ENCODE measurements at places on chromosomes 1 and 21.

DNA sequence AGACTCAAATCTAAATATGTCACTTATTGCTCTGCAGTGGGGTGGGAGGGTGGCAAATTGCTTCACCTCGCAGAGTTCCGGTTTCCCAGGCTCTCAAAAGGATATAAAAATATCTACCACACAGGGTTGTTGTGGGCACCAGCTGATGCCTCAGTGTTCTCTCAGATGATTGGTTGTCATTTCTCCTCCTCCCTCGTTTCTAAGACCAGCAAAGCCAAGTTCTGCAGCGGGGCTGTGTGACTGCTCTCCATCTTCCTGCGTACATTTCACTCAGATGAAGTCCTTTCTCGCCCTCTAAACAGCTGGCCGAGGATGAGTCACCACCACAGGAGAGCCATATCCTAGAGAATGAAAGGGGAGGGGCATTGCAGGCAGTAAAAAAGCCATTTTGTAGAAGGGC, 35.0 kb upstream of the VWA5B1 start:
- no peak for DNase-seq

GRCh38 chr21:36127250-36127904, 7.5 kb upstream of the CBR3 start:
- no peak for DNase-seq

GRCh38 chr1:27138368-27138767, 16.6 kb downstream of the SLC9A1 start:
- DNase-seq = no peak

GRCh38 chr1:2145946-2146835, 48.4 kb downstream of the FAAP20 start:
- no peak for DNase-seq

- no peak for DNase-seq
Observed at GRCh38 chr1:228989176-228989575, 253.9 kb downstream of the RHOU start.

- no peak for DNase-seq
Observed at GRCh38 chr1:4004635-4005430, 104.8 kb upstream of the C1orf174 start.

- DNase-seq = no peak
Observed at GRCh38 chr1:43002766-43003165, 44.1 kb upstream of the SLC2A1 start.

GRCh38 chr1:14592004-14592631, 6.4 kb upstream of the KAZN start:
- DNase-seq = no peak

DNA sequence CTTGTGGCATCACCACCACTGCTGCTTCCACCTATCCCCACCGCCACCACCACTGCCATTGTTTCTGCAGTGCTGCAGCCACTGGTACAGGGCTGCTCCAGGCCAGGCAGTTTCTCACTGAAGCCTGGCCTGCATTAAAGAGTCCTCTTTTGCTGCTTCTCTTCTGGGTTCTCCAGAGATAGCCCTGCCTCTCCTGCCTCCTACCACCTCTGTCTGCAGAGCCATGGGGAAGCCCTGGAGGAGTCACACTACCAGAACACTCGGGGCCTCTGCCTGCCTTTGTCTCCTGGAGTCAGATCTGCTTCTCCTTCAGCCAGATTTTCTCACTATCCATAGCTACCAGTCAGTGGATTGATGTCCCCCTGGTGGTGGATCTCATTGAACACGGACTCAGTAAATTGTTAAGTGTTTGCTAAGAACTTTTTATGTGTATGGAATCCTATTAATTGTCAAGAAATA, 37.7 kb upstream of the DDAH1 start:
- DNase-seq = peak; percentile 53

DNA sequence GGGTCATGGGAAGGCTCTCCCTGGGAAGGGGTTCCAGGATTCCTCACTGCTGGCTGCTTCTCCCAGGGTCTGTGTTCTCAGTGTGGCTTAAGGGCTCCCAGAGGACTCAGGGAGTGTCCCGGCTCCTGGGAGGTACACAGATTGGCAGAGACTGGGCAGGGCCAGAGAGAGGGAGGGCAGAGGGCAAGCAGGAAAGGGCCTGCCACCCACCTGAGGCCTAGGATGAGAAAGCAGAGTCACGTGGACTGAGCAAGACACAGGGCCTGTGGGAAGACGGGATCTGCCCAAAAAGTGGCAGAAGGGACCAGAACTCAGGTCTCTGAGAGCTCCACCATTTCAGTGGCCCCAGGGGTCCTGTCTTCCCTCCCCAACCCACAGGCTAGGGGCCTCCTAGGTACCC, 871 bp downstream of the SLFNL1 start:
- no peak for DNase-seq

GRCh38 chr1:190507357-190507756, 29.7 kb upstream of the BRINP3 start:
- no peak for DNase-seq

DNA sequence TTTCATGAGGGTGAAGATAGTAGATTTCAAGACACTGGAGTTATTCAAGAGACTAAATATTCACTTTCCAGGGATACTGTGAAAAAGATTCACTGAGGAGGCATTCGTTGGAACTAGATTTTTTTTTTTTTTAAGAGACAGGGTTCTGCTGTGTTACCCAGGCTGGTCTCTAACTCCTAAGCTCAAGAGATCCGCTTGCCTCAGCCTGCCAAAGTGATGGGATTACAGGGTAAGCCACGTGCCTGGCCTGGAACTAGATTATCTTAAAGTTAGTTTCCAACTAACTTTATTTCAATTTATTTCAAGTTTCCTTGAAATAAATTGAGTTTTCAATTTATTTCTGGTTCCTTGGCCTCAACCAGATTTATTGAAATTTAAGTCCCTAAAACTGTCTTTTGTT, 24.3 kb upstream of the MCL1 start:
- no peak for DNase-seq

DNA sequence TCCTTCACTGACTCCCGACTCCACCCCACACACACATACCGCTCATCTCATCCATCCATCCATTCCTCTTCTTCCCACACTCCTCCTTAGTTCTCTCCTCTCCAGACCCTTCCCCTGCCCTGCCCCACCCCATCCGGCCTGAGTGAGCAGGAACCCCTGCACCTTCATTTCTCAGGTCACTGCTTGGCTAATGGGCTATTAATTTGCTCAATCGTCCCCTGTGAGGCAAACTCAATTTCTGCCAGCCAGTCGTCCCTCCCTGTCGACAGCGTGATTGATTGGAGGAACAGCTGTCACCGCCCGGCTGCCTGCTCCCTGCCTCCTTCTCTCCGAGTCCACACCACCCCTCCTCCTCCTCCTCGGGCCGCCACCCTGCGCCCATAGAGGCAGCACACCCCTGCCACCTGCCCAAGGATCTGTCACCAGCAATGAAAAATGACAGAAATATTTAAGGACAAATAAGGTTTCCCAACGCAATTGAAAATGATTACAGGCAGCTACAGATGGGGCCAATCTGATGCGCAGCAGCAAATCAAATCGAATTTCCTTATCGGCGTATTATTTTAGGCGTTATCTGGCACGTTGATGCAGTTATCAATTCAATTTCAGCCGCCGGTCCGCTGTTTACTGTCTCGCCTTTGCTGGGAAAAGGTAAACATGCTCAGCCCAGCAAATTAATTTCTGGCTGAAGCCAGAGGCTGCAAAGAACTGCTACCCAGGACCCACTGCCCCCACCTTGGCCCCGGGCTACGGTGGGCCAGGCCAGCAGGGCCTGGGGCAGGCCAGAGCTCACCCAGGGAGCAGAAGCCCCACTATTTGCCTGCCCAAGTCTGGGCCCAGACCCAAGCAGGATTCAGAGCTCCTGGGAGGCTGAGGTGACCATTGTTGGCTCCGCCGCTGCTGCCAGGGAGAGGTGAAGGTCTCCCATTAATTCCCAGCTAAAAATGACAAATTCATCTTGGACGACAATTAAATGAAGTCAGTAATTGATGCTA, 71.3 kb downstream of the TMEM53 start:
- DNase-seq = no peak

DNA sequence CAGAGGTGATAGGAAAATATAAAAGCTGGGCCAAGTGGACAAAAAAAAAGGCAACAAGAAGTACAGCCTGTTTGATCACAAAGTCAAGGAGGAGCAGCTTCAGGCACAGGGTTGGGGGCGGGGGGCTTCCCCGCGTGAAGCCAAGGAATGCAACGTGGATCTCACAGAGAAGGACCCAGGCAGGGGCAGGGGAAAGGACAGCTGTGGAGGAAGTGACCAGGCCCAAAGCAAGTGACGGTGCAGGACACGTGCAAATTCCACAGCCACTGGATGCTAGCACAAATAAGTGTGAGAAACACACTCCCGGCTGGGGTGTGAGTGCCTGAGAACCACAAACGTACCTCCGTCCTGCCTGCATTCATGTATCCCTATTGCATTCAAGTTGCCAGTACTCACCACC, 77.7 kb upstream of the DSCAM start:
- DNase-seq = no peak

GRCh38 chr1:3469849-3470649, 15.6 kb downstream of the ARHGEF16 start:
- DNase-seq = no peak

GRCh38 chr1:85259912-85260274, 431 bp upstream of the C1orf52 start:
- peak; percentile 88 for DNase-seq

GRCh38 chr1:186575348-186575747, 104.9 kb downstream of the PTGS2 start:
- DNase-seq = no peak

DNA sequence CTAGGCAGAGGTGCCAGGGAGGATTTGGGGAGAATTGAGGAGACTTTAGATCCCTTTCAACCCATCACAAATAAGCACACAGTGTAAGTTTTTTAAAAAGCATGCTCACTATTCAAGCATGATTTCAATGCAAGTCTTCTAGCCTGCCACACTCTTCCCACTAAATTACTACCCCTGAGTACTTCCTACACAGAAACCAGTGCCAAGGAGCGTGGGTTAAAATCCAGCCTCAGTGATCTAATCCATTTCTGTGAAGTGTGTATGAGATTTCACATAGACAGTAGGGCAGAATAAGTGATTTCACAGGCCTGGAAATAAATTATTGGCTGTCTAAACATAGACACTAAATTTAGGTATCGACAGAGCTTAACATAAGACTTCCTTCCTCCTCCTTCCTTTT, 142.9 kb upstream of the ATP1B1 start:
- DNase-seq = no peak

GRCh38 chr1:245856944-245857531, 650.0 kb downstream of the SMYD3 start:
- no peak for DNase-seq

Measured in NCI-H446 (cell line).